Stimulated activated CD4-positive, alpha-beta T cell treated with anti-CD3 and anti-CD28 coated beads, Interleukin-15, amount 100 ng/mL, for 1 hour (primary cell): ENCODE measurements at places on chromosomes 12 and 14.

GRCh38 chr14:61154641-61155040 is 126.5 kb downstream of the TMEM30B start:
- no peak for DNase-seq

DNA sequence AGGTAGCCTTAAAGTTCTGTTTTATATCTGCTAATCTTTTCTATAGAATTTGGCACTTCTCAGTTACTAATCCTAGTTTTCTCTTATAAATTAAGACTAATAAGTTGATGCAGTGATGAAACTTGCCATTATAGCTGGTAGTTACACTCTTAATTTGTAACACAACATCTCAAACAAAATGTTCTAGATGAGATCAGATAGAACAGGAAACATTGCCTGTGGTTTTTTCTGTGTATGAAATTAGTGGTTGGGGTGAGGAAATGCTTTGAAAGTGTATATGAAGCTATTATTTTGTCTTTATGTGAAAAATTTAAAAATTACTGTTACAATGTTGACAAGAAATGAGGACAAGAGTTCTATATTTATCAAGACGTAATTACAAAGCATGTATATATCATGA is 91.9 kb downstream of the PCNX1 start:
- no peak for DNase-seq

DNA sequence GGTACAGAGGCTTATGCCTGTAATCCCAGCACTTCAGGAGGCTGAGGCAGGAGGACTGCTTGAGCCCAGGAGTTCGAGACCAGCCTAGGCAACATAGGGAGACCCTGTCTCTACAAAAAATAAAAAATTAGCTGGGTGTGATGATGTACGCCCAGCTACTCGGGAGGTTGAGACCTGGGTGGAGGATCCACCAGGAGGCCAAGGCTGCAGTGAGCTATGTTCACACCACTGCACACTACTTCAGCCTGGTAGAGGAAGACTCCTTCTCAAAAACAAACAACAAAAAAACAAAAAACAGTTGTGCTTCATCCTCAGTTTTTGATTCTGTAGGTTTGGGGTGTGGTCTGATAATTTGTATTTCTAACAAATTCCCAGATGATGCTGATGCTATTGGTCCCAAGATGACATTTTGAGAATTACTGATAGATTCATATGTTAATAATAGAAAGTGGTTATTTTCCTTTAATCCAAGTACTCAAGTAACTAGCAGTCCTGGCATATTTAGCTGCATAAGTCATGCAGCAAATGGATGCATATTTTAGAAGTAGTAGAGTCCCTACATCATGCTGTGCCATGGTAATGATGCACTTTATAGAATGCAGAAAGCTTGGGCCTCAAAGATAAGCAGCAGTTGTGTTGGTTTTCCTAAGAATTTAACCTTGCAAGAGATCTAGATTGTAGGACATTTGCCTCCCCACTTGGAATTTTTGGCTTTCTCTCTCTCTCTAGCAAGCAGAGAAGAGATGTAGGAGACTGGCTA is 76.1 kb upstream of the PAWR start:
- no peak for DNase-seq

DNA sequence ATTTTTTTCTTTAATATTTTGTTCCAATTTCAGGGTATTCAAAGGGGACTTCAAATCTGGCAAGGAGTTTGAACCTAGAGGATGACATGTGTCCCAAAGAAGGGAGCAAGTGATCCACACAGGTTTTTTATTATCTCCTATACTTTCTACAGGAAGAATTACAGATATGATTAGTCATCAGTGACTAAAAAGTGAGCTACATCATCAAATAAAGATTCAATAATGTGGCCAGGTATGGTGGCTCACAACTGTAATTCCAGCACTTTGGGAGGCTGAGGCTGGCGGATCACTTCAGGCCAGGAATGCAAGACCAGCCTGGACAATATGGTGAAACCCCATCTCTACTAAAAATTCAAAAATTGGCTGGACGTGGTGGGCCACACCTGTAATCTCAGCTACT is 24.2 kb downstream of the GLT8D2 start:
- no peak for DNase-seq

GRCh38 chr14:21106176-21106497 is 5.3 kb downstream of the TMEM253 start:
- DNase-seq, result no peak

DNA sequence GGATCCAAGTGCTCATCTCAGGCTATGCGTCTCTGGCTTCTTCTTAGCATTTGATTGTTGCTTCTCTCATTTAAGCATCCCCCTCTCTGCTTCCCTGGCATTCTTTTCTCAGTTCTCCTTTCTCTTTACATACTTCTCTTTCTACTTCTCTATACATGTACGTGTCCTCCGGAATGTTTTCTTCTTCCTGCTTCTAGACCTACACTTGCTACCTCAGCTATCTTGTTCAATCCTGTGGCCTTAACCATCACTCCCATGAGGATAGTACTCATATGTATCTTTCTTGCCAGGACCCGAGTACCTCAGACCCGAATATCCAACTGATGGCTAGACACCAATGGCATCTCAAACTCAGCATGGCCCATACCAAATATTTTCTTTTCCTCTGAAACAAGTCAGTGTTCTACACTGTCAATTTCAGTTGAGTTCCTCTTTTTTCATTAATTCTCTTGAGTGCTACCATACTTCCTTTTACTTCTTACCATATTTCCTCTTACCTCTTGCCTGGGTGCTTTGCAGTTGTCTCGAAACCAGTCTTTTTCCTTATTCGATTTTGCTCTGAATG is 115.1 kb upstream of the SLC38A2 start:
- no peak for DNase-seq

DNA sequence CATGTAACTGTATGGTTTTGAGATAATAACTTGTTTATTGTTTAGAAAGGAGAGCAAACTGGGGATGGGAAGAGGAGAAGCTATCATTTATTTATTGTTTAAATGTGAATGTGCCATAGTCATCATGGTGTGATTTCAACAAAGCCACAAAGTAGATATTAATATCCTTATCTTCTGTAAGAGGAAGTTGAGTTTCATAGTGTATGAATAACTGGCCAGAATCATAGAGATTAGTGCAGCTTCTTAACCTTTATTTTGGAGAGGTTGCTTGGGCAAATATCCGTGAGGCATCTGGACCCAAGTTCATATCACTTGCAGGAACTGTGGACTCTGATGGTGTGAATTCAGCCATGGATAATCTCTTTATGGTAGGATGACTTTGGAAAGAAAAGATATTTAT is 26.8 kb upstream of the LYZ start:
- no peak for DNase-seq

- DNase-seq, result no peak
Observed at GRCh38 chr14:24122416-24122815, 7.7 kb upstream of the NRL start.

DNA sequence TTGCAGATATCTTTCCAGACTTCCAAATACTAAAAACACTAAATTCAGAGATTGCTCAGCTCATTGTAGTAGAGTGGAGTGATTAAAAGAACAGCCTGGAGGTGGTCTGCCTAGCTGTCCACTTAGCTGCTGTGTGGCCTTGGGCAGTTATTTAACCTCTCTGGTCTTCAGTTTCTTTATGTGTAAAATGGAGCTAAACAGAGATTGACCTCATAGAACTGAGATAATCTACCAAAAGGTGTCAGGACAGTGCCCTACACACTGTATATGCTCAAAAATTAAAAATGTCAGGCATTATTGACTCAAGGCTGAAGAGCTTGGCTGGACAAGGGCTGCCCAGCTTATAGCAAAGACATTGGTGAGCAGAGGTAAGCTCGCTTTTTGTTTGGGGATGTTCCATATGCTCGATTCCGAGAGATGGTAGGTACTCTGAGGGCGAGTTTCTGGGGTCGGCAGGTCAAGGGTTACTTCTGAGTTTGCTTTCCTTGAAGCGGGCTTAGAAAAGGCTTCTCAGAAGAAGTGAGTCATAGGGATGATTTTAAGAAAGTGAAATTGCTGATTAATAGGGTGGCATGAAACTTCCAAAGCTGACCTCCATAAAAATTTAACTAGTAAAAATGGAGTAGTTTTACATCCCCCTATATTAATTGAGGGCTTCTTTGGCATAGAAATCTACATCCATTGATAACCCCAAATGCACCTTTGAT is 107.5 kb downstream of the GPATCH2L start:
- no peak for DNase-seq

DNA sequence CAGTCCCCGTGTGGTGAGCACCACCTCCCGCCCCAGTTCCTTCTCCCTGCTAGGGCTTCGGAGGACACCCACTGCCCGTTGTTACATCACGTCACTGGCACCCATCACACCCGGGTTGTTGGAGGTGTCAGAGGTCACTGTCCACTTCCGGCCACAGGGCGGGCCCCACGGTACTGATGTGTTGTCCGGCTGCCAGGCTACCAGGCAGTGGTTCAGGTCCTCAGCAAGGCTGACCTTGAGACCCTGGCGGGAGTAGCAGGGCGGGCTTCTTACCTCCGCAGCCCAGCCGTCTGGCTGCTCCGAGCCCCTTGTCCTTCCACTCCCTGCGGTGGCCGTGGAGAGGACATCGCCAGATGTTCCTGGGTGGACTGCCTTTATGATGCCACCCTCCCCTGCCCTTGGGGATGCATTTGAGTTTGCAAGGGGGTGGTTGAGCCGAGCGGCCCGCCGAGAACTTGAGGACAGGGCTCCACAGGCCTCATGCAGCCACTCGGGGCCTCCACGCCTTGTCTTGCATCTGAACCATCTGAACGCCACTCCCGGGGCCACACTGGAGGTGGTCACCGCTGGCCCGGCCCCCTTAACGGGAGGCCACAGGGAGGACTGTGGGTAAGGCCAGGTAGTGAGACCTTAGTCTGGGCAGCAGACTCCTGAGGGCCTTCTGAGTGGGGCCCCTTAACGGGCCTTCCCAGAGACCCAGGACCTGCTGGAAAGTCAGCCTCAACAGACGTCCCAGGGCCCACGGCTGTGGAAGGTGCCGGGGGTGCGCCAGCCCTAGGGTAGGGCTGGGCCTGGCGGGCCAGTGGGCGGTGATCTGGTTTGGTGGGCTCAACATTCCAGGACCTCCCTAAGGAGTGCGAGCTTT is 27.1 kb upstream of the PLD4 start:
- DNase-seq, result no peak

DNA sequence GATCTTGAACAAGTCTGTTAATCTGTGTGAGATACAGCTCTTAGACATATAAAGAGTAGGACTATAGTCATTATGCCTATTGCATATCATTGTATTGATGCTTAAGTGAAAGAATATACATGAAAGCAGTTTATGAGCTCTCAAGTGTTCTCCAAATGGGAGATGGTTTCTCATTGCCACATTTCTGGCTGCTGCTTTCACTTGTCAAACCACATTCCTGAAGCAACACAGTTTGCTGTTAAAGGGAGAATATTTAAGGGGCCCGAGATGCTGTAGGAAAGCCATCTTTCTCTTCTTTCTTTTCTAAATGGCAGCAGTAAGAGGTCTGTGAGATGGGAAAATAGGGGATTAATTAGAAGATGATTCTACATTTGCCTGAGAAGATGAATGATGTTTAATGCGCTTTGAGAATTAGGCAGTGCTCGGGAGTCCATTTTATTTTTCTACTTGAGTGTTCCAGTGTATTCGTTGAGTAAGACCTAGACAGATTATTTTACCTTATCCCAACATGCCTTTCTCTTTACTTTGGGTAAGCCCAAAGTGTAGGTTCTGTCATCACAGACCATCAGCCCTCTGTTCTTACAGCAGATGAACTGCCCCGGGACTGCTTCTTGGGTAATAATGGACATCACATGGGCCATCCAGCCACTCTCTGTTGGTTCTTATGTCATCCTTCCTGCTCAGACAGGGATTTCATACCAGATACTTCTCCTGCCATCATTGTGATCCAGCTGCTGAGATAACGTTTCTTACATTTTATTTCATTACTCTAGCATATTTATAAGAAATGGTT is 35.6 kb downstream of the ANO4 start:
- no peak for DNase-seq

GRCh38 chr14:74038020-74038859 is 19.1 kb downstream of the BBOF1 start:
- no peak for DNase-seq

- no peak for DNase-seq
Observed at GRCh38 chr12:25629341-25629740, 76.3 kb upstream of the LMNTD1 start.

DNA sequence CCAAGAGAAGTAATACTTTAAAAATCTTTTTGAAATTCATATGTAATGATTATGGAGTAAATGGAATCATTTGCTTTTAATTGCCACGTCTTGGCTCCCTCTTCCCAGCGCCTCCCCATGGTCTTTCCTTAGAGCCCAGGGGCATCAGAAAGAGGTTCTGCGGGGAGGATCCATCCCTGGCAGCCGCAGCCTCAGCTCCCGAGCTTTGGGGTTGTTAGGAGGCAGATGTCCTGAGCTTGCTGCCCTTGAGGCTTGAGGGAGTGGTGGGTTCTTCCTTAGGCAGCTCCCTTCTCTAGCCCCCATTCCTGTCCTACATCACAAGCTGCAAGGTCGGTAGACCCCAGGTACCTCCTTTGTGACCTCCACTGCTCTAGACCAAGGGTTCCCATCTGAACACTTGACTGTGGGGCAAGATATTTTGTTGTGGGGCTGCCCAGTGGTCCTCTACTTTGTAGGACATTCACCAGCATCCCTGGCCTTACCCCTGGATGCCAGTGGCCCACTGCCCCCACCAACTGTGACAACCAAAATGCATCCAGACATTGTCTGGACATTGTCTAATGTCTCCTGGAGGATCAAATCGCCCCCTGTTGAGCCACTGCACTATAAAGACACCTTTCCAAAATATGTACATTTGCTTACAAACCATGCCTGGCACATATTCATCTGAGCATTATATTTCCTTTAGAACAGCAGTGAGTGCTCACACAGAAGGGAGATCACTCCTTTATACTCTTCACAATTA is 6.3 kb downstream of the PPP2R5C start:
- DNase-seq, result no peak

DNA sequence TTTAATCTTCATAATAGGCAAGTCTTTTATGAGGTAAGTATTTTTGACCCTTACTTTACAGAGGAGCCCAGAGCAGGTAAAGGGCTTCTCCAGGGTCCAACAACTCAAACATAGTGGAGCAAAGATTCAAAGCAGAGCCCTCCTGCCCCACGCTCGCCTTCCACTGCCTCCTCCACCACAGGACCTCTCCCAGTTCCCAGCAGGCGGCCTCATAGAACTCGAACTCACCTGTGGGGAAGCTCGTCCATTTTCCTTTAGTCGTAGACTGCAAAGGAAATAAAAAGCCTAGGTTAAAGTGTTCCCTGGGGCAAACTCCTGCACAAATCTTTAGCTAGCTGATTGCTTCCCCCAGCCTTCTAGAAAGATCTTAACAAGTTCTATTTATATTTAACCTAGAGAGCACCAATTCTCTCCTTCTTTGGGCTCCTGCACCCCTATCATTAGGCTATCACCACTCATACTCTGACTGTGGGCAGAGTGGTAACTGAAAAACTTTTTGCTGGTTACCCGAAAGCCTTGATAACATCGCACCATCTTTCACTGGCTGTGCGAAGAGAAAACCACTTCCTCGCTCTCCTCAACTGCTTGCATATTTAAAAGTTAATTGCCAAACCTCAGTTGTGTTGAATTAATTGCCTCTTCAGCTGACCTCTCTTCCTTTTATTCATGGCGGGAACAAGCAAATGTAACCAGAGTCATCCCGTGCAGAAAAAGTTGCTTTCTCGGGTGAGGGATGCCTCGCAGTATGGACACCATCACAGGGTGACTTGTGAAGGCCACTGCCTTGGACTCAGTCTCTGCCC is 299.6 kb downstream of the DPF3 start:
- DNase-seq, result no peak
